ENCODE measurements at places on chromosomes 2 and 18.
A peak's percentile ranks its signal among the peaks of the same experiment; 100 is the strongest.

GRCh38 chr18:34315591-34316352 is 91.1 kb upstream of the NOL4 start:
- no peak for DNase-seq

- DNase-seq: no peak
These were observed 493.7 kb upstream of the CDH7 start for GRCh38 chr18:65257149-65257548.

DNA sequence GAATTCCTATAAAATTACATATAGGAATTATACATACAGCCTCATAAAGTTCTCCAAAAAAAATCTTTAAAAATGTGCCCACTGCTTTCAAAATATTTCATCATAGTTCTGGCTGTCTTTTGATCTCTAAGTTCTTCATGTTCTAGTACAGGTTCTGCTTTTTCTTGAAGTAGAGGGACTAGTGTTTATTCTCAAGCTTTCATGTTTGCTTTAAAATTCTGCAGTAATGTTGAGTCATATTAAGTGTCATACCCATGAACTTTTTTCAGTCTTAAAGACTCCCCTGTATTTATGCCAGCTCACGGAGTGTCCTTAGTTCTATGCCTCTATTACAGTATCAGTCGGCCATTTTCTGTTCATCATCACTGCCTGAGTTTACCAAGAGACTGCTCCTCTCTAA is 54.8 kb upstream of the CCDC141 start:
- peak; percentile 8 for DNase-seq

DNA sequence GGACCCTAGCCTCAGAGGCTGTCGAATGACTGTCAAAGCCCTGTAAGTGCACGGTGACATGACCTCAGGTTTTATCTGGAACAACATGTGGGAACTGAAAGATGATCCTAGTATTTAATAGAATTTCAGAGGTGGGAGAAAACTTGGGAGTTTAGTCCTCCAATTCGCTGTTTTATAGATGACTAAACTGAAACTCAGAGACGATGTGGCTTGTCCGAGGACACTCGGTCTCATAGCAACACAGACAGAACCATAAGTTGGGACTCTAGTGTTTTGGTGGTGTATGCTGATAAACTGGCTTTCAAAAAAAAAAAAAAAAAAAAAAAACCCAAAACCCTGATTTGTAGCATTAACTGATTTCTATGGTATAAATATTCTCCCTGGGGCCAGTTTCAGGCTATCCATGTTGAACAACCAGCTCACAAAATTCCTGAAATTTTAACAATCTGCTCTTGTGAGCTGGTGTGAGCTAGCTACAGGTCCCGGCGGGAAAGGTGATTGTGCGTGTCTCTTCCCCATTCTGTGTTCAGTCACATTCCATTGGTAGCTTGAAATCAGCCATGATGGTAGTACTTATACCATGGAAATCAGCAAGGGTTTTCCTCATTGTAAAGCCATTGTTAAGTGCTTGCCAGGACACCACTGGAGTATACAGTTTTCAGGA is 195.5 kb upstream of the EPAS1 start:
- no peak for DNase-seq

- DNase-seq: no peak
These were observed 125.3 kb upstream of the CTDP1 start for GRCh38 chr18:79554321-79554720.

DNA sequence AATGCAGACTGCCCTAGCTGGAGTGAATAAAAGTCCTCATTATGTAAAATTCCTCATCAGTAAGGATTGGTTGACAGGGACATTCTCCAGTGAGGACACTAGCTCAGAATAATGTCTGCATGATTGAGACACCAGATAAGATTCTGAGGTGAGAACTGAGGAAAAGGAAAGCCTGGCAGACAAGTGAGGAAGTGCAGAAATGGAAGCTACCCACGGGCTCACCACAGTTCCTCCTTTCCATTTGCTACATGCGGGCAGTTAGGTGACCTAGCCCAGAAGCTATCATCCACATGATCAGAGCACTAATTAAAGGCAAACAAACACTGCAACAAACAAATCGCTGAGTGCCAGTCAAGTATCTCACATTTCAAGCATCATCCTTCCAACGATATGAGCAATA is 27.7 kb downstream of the NETO1 start:
- no peak for DNase-seq

DNA sequence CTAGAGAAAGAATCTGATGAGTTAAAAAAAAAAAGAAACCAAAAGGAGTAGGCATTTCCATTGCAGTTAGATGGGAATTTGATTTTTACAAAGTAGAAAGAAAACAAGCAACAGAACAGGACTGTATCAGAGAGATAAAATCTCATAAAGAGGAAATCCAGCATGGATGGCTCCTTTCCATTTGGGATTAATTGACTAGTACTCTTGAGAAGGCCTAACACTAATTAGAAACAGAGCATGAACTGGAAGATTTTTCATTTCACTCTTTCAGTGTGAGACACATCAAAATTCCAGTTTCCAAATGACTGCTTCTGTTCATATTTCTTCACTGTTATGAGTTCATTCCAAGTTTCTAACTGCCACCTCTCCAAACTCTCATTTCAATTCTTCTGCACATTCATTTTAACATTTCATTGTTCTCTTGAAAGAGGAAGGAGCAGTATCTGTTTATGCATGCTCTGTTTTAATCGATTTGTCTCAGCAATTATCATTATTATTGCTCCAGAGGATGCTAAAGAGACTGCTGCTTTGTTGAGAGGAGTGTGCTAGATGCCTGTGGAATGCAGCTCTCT is 108.8 kb upstream of the PIEZO2 start:
- peak; percentile 87 for DNase-seq

DNA sequence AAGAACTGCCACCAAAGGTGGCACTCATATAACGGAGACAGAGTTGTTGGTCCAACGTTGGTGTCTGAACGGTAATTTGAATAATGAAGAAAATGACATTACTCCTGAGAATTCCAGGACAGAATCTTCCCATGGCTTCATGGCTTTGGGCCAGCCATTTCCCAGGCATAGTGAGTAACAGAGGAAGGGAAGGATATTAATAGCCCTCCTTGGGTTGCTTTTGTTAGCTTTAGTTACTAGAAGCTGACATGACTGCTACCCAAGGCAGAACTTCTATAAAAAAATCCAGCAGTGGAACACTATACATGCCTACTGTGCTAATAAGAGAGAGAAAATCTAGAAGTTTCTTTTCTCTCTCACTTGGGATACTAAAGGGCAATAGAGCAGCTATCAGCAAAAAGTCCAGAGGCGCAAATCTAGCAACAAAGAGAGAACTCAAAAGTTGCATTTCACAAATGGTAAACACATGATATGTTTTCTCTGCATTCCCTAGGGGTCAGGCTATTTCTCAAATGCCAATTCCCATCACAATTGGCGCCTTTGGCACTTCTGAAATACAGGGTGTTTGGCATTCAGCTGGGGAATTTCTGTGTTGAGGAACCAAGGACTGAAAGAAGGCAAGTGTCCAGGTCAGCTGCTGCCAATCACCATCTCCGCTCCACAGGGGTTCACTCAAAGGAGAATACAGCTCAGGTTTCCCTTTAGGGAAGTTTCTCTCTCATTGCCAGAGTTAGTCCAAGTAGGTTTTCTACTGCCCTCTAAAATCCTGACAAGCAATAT is 160.8 kb upstream of the KYNU start:
- DNase-seq: peak; percentile 35

DNA sequence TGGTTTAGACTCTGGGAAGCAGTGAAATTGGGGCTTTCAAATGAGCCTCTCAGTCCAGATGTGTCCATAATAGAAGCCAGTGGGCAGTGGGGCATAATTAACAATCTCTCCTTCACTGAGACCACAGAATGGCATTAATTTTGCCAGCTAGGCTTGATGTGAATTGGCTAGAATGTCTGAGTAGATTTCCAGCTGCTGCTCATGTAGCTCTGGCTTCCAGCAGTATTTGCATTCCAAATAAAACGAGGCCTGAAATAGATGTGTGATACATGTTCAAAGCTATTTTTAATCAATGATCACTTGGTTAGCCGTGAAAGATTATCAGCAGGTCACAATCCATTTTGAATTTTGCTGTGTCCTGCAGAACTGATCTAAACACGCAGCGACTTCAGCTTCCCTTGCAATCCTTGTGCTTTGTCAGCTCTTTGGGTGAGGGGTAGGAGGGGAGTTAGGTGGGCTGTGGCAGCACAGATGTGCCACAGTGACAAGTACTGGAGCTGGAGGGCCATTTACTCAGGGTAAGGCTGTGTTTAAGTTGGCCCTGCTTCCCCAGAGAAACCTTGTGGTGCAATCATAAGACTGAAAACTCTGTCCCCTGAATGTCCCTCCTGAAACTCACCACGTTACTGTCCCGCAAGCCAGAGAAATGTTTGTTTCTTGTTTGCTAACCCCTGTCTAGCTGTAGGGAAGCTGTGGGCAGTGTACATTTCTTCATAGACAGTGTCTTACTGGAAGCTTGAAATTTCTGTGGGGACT is 56.9 kb upstream of the TMEM178A start:
- no peak for DNase-seq

DNA sequence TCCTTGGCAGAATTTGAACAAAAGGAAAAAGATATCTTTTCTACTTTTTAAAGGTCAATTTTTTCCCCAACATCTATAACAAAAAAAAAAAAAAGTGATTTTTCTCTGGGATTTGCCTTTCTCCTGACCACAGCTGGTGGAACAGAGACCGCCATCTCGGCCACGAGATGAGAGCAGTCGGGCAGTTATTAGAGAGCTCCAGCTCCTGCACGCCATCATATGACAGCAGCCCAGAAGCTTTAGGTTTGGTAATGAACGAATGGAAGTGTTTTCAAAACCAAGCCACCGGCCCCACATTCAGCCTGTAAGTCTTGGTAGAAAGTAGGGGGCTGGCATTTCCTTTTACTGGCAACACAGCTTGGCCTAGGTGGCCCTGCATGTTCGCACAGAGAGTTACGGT is 94.9 kb upstream of the FZD7 start:
- DNase-seq: no peak

DNA sequence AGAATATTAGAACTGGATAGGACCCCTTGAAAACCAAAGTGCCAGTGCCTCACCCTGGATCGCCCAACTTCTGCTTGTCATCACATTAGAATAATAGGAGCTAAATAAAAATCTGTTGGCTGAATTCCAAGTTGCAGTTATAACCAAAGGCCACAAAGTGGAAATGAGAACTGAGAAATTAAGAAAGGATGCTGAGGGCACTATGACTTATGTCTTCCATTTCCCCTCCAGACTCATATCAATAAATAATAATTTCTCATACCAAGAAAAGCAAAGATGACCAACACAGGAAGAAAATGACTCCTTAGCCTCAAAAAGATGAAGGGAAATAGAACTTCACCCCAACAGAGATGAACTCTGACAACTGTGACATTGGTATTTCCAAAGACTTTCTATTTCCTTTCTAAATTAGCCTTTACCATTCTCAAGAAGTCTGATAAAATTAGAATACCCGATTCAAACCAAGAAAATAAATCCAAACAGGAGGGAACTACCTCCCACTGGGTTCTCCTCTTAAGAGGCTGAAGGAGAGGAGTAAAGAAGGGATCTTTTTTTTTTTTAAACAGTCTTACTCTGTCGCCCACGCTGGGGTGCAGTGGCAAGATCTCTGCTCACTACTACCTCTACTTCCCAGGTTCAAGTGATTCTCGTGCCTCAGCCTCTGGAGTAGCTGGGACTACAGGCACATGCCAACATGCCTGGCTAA is 46.5 kb upstream of the EPG5 start:
- DNase-seq: no peak

DNA sequence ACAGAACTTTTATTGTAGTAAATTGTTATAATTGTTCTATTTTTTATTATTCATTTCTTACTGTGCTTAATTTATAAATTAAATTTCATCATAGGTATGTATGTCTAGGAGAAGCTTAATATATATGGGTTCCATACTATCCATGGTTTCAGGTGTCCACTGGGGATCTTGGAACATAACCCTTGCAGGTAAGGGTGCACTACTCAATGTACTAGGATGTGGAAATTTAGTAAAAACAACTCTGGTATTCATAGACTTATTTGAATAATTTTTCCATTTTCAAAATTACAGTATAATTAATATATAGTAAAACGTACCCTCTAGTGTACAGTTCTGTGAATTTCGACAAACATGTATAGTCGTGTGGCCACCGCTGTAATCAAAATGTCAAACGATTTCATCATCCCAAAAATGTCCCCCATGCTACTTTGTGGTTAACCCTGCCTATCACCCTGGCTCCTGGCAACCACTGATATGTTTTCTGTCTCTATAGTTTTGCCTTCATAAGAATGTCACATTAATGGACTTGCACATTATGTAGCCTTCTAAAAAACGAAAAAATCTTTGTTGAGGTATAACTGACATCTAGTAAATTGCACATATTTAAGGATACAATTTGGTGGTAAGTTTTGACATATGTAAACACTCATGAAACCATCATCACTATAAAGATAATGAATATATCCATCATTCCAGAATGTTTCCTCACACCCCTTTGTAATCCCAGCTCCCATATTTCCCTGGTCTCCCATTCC is 45.7 kb downstream of the ARL5A start:
- peak; percentile 17 for DNase-seq

DNA sequence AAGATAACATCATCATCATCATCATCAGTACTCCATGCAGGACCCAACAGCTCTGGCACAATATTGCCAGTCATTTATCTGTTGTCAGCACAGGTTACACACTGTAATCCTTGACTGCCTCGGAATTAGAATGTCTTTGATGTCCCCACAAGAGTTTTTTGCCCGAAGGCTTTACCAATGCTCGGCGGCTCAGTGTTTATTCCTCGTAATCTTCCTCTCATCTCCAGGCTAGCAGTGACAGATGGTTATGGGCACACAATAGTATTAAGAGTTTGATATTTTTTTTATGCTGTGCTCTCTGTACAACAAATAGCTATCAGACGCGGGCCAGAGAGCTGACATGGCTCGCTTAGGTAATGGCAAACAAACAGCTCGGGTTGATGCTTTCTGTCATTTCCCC is 515.2 kb downstream of the ZEB2 start:
- no peak for DNase-seq

GRCh38 chr2:15819562-15820256 is 120.6 kb upstream of the MYCN start:
- no peak for DNase-seq

DNA sequence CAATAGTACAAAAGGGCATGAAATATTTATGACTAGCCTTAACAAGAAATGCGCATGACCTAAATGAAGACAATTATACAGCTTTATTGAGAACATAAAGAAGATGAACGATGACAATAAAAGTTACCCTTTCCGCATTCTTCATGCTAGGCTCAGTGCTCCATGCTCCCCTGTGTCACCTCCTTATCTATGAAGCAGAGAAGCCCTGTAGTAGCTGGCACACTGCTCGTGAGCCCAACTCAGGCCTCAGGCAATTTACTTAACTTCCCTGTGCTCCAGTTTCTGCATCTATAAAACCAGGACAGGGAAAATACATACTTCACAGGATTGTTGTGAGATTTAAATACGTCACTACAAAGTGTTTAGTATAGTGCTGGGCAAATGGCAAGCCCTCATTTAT is 34.5 kb upstream of the NABP1 start:
- no peak for DNase-seq
